ENCODE measurements at places on chromosomes 11 and 22.

DNA sequence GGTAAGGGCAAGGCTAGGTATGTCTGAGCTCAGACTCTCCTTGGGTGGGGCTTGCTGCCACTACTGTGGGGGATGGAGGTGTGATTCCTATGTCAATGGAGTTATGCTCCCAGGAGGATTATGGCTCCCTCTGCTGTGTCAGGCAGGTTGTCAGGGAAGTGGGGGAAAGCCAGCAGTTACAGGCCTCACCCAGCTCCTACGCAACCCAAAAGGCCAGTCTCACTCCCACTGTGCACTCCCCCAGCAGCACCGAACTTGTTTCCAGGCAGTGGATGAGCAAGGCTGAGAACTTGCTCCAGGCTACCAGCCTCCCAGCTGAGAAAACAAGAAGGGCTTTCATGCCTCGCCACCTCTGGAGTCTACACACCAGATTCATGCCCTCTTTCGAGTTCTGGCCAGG lies 18.2 kb downstream of the C11orf91 start:
- no peak for DNase-seq

DNA sequence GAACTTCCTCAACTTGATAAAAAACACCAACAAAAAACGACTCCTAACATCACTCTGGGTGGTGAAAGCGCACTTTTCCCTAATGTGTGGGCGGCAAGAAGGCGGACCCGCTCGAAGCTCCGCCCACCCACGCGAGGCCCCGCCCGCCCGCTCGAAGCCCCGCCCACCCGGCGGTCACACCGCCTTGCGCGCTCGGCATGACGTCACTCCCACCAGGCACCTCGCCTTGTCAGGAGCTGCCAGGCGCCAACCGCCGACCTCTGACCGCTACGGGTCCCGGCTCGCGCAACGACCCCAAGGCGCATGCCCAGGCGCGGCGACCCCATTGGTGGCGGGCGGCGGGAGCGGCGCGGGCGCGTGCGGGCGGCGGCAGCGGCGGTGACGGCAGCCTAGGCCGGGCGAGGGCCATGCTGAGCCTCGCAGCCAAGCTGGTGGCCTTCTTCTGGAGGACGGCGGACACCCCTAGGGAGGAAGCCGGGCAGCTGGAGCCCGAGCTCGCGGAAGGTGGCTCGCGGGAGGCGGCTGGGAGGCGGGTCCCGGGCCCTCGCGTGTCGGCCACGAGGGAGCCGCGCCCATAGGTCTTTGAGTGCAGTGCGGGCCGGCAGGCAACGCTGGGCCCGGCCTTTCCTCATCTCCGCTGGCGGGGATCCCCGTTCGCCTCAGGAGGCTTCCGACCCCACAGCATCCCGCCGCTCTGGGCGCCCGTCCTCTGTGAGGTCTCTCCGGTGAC lies at the start of gene MOV10L1:
Gene MOV10L1 (plus strand): TSS at position 325 of the 730 bp plus-strand sequence. CDS start 83 bp downstream, at position 408.
- DNase-seq: peak; percentile 48

GRCh38 chr11:10418259-10418949 lies 36.7 kb upstream of the AMPD3 start:
- DNase-seq: no peak

- DNase-seq: peak; percentile 76
Measured at GRCh38 chr11:57480409-57481137, 20.2 kb downstream of the RTN4RL2 start.

DNA sequence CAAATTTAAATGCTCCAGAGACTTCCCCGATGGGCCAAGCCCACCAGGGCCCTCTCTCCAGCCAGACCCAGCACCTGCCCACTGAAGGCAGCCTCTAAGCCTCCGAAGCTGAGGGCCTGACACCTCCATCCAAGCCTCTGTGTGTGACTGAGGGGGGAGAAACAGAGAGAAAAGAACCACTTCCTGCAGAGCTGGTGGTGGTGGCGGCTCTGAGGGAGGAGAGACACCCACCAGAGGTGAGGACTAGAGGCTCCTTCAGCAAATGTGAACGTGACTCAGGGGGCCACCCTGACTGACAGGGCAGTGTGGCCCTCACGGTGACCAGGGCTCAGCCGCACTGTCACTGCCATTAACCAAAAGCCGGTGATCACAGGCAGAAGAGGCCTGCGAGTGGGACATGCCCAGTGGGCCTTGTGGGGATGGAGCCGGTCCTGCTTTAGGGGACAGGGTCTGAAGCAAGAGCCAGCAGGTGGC lies 31.0 kb upstream of the CD5 start:
- DNase-seq: no peak
